ENCODE measurements at places on chromosomes 6 and 20.
A peak's percentile ranks its signal among the peaks of the same experiment; 100 is the strongest.

DNA sequence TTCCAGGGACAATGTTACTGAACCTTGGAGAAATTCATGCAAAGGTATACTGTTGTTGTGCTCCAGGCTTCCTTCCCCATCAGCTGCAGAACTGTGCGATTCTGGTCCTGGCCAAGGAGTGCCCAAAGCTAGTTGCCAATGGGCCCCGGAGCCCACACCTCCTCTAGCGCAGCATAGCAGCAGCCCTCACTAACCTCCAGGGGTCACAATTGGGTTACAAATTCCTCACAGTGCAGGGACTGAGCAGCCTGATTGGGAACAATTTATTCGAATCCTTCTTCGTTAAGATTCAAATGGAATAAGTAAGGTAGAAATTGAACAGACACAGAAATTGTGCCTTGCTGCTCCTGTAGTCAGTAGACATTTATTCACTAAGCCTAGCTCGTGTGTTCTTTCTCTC is 284.9 kb downstream of the PRKN start:
- no peak for ATAC-seq

DNA sequence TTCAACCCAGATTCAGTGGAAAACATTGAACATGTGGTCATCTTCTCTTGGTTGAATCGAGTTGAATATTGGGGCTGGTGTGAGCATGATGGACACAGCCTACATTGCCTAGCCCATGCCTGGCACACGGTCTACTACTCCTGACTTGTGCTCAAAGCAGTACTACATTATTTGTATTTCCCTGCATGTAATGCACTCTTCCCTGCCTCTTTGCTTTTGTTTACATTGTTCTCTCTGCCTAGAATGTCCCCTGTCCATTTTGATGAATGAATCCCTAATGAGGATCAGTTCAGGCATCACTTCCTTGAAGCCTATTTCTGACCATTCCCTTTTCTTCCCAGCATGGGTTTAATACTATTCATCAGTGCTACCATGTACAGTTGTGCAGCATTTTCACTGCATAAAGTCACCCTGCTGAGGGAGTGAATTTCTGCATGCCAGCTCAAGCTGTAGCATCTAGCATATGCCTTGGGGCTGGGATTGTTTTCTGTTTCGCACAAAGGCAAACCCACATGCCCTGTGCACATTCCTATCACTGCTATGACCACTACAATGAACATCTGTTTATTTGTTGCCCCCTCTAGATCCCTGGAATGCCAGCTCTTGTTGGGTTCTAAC is 75.3 kb upstream of the CCN6 start:
- ATAC-seq = no peak

DNA sequence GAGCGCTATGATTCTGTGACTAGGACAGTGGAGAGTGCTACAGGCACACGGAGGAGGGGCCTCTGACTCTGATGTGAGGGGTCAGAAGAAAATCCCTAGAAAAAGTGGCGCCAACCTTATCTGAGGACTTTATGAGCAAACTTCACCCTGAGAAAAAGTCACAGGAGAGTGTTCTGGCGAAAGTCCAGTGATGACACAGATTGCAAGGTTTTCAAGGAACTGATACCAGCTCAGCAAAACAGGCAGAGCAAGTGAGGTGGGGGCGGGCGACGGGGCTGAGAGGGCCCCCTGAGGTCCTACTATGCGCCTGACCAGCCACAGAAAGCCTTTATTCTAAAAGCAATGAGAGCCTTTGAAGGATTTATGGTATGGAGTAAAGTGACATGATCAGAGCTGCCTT is 73.3 kb downstream of the SLC22A23 start:
- ATAC-seq = peak; percentile 78

DNA sequence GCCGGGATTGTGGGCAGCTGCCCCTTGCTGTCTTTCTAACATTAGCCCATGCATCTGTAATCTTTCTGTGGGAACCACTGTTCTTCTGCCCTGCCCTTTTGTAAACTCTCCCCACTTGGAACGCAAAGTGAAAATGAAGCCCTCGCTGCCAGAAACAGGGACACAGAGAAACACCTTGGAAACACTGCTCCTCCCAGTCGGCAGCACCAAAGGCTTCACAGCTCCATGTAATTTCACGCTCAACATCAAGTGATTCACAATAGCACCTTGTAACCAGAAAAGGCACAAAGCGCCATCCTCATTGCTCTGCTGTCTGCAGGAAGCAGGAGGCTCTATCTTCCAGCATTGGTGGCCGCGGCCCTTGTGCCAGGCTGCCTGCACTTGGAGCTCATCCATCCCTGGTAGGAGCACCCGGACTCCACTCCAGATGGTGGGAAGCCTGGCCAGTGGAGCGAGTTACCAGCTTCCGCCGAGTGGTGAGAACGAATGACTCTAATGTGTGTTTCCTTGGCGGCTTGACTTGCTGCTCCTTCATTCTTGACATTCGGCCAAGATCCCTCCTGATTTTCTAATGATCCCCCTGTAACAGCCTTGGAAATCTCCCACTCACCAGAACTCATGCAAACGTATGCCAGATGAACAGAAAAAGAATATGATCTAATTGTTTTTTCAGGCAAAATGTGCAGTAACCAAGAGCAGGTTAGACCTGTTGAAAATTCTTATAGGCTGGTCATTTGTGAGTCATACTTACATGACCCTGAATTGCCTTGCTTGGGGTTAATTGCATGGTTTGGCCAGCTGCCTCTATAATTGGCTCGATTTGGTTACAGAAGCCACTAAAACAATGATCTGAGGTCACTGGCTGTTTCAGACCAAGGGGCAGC is 169.1 kb upstream of the CDYL start:
- no peak for ATAC-seq

DNA sequence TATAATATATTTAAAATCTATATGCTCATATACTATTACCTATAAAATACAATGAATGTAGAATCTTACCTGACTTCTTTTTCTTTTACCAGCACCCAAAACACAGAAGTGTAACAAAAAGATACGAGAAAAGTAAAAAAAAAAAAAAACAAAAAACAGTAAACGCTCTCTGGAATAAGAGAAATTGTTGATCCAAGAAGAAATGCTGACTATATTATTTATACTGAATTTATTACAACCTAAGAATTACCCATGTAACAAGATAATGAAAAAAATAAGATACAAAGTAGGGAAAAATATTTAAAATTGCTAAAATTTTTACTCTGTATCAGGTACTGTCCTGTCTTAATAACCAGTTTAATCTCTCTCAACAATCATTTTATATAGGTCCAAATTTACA is 787.9 kb upstream of the MAN1A1 start:
- ATAC-seq = no peak

DNA sequence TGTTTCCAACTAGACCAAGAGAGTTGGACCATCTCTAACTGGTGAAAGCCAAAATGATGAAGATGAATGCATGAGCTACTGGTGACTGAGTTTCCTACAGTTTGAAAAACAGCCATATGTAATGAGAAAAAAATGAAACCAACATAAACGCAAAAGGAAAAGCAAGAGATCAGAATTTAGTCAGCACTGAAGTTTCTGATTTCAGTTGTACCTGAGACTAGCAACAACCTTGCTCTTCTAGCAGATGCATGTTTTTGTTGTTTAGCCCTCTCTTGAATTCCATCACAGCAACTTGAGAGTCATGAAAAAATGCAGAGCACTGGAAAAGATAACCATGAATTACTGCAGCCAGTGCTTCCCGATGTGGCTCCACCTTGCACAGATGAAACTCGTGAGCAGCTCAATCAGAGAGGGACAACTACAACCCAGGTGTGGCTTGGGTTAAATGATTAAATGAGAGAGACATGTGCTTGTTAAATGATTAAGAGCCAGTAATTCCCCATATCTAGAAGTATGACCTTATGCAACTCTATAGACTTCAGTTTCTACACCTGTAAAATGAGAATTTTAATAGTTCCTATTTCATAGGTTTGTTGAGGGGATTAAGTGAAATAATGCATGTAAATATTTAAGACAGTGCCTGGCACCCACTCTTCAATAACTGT is 104.8 kb downstream of the ELOVL4 start:
- ATAC-seq = peak; percentile 6

DNA sequence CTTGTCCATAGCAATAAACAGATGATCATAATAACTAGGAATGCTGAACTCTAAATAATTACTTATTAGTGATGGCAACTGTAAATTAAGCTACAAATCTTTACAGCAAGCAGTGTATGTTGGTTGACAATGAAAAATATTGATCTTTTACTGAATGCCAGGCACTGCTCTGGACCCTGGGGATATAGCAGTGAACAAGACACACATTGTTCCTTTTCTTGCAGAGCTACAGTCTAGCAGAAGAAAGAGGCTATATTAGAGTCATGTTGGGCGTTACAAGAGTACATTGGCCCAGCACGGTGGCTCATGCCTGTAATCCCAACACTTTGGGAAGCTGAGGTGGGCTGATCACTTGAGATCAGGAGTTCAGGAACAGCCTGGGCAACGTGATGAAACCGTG is 11.5 kb downstream of the PXT1 start:
- ATAC-seq = no peak

- ATAC-seq = no peak
Measured at GRCh38 chr6:45473121-45473993, 95.6 kb upstream of the SUPT3H start.

- ATAC-seq = no peak
Measured at GRCh38 chr20:32792731-32793458, 26.9 kb upstream of the MAPRE1 start.

DNA sequence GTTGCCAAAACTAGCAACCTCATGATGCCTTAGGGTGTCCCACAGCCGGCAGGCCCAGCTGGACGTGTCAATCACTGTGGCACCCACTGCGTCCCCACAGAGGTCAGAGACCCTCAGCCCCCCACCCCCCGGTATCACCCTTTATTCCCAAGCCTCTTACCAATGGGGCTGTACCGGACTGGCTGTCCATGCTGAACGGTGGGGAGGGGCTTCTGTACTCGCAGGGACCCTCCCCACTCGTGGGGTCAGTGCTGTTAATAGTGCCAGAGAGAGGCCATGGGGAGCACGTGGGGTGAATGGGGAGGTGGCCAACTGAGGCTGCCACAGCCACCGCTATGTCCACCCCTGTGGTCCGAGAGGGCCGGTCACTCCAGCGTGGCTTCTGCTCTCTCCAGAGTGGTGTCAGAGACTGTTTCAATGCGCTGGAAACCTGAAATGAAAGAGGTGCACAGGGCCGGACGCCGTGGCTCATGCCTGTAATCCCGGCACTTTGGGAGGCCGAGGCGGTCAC is 68.6 kb downstream of the THBS2 start:
- ATAC-seq = no peak

DNA sequence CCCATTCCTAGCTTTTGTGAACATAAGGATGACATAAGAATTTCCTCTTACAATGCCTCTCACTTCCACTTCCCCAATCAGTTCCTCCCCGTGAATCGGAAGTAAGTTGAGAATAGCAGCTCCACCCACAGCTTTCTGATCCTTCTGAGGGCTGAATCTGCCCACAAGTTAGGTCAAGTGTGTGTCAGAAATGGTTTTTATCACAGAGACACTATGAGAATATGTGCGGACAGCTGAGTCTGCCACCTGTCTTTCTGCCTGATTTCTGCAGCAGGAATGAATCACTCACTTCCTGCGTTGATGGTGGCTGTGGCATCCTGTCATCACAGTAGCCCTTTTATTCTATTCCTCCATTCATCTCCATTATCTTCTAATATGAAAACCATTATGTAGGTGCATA is 70.2 kb downstream of the RIN2 start:
- peak; percentile 96 for ATAC-seq

GRCh38 chr6:124723671-124724070 is 238.6 kb upstream of the RNF217 start:
- no peak for ATAC-seq

- no peak for ATAC-seq
Measured at GRCh38 chr6:17656644-17657043, 50.1 kb downstream of the NUP153 start.

DNA sequence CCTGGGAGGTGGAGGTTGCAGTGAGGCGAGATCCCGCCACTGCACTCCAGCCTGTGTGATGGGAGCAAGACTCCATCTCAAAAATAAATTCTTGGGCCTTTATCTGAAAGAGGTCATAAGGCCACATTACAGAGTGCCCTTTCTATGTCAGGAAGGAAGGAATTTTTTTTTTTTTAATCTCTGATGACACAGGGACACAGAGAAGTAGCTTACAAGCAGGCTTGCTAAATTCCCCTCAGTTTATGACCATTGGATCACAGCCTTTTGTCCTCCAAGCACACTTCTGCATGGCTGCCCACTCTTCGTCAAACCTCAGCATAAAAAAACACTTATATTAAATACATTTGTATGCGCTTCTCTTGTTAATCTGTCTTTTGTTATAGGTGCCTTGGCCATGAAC is 7.5 kb upstream of the IFNGR1 start:
- no peak for ATAC-seq

DNA sequence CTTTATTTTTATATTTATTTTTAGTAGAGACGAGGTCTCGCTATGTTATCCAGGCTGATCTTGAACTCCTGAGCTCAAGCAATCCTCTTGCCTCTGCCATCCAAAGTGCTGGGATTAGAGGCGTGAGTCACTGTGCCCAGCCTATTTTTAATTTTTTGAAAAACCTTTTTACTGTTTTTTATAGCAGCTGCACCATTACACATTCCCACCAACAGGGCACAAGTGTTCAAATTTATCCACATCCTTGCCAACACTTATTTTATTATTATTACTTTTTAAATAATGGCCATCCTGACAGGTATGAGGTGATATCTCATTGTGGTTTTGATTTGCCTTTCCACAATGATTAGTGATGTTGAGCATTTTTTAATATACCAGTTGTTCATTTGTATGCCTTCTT is 42.5 kb downstream of the PACSIN1 start:
- no peak for ATAC-seq

DNA sequence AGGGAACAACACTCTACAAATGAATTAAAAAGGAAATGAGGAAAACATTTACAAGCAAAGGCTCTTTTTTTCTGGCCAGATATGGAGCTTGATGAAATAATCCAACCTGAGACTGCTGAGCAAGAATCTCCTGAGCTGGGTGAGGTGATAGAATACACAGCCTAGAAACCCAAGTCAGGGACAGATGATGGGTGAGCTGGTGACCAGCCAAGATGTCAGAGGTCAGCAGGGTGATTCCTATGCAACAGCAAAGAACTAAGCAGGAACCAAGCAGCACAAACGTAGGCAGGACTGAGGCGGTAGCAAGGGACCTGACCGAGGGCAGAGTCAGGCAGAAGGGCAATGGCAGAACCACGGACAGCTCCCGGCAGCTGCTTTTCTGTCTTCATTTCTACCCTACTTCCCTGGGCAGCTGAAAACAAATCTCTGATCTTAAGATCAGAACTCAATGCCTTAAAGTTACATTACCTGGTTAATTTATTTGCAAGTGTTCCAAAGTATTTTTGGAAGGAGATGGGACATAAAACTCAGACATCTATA is 75.1 kb downstream of the CDC40 start:
- ATAC-seq = no peak

GRCh38 chr6:115456848-115457247 is 603.8 kb downstream of the FRK start:
- ATAC-seq = no peak

GRCh38 chr6:26309731-26310142 is 55.3 kb upstream of the BTN3A2 start:
- ATAC-seq = no peak

DNA sequence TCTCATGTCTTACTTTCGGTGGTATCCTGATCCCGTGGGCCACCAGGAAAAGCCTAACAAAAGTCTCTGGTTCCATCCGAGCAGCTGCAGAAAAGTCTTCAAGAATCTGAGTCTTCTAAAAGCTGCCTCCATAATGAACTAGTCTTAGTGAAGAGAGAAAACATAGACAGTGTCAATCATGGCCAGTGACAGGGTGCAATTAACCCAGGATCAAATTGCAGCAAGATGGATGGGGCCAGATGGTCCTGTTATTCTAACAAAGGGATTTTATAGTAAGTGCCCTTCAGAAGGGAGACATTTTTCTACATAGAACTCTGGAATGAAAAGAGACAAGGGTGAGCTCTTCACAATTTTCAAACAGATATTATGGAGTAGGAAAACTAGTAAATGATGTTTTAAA is 281.6 kb upstream of the ZFP64 start:
- no peak for ATAC-seq
